ENCODE measurements at places on chromosomes 5 and 9.

- DNase-seq, result no peak
Observed at GRCh38 chr9:78021697-78022096, 9.9 kb downstream of the GNAQ start.

DNA sequence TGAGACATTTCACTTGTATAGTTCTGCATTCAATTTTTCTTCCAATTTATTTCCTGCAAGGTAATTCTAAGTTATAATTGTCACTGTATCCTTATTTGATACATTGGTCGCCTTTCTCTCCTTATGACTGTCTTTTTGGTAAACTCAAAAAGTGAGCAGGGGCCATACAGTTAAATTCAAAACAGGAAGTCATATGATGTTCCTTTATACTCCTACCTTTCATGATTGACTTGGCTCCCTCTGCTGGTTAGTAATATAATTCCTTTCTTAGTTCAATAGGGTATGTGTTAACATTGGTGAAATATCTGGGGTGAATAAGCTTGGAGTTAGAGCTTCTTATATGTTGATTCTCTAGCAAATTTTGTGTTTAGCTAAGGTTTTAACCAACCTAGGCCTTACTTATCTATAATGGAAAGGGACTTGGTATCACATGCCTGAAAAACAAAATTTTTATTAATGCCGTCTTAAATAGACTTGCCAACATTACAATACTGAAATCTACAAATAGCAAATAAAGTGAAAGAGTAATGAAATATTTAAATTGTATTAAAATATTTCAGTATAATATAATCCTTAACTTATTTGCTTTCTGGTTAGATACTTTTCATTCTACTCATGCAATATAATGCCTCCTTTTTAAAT is 6.0 kb upstream of the NIPBL start:
- DNase-seq, result peak; percentile 87

DNA sequence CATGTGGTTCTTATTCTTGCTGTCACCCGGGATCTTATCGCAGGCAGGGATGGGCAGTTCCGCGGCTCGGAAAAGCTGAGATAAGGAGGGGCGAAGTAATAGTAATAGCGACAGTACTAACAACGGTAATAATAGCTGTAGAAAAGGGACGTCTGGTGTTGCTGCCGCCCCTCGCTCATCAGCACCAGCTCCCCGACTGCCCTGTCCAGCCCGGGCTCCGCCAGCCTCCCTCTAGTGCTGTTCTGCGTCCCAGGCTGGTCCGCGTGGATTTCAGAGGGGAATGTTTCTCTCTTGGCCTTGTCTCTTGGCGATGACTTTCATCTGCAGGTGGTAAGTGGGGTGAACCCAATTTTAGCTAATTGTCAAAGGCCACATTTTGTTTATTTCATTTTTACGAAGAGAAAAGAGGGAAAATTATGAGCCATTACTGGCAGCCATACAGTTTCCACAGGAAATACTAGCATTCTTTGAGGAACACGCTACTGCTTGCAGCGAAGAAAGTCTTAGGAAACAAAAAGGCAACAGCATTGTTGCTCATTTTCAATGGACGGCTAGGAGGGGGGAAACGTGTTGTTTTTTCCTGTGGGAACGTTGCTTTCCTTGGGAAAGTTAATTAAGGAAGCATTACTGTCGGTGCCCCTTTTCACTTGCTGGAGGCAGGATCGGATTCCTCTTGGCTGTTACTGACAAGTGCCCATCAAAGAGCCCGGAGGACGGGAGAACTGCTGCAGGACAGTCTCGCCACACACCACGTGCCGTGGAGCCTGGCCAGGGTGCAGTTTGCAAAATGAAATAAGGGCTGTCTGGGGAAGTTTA is 762 bp downstream of the SNCAIP start:
- peak; percentile 61 for DNase-seq

DNA sequence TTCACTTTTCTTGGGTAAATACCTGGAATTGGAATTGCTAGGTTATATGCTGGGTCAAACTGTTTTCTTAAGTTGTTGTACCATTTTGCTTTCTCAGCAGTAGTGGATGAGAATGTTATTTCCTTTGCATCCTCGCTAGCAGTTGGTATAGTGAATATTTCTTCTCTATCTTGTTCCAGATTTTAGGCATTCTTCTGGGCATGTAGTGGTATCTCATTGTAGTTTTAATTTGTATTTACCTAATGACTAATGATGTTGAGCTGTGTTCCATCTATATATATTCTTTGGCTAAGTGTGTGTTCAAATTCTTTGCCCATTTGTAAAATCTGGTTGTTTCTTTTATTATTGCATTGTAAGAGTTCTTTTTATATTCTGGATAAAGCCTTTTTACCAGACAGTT is 333.3 kb downstream of the MAT2B start:
- DNase-seq, result no peak

GRCh38 chr5:87307796-87308423 is 40.2 kb downstream of the RASA1 start:
- DNase-seq, result no peak

- DNase-seq, result no peak
Observed at GRCh38 chr9:114480746-114481435, 24.4 kb downstream of the WHRN start.

DNA sequence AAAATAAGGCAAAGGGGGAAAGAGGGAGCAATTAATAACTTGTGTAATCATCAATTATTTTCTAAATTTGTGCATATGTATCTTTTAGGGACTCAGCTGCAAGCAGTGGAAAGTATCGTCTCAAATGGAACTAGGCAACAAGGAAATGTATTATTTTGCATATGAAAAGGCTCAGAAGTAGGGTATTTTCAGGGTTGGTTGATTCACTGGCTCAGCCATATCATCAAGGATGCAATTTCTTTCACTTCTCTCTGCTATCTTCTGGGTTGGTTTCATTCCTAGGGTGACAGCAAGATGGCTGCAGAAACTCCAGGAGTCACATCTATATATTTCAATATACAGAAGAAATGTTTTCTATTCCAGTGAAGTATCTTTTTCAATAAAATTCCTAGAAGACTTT is 509.8 kb downstream of the DMAC1 start:
- no peak for DNase-seq

DNA sequence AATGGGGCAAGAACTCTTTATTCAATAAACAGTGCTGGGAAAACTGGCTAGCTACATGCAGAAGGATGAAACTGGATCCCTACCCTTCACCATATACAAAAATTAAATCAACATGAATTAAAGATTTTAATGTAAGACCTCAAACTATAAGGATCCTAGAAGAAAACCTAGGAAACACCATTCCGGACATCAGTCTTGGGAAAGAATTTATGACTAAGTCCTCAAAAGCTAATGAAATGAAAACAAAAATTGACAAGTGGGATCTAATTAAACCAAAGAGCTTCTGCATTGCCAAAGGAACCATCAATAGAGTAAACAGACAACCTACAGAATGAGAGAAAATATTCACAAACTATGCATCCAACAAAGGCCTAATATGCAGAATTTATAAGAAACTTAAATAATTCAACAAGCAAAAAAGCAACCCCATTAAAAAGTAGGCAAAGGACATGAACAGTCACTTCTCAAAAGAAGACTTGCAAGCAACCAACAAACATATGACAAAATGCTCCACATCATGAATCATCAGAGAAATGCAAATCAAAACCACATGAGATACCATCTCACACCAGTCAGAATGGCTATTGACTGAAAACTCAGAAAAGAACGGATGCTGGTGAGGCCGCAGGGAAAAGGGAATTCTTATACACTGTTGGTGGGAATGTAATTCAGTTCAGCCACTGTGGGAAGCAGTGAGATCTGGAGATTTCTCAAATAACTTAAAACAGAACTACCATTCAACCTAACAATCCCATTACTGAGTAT is 104.3 kb upstream of the MAP3K1 start:
- no peak for DNase-seq

GRCh38 chr9:115396071-115396529 is 278.1 kb upstream of the TNC start:
- no peak for DNase-seq

DNA sequence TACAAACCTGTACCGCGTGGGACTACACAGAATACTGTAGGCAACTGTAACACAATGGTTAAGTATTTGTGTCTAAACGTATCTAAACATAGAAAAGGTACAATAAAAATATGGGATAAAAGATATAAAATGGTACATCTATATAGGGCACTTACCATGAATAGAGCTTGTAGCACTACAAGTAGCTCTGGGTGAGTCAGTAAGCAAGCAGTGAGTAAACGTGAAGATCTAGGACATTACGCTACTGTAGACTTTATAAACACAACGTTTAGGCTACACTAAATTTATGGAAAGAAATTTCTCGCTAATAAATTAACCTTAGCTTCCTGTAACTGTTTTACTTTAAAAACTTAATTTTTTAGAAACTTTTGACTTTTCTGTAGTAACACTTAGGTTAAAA is 46.5 kb downstream of the MRPS27 start:
- DNase-seq, result no peak

- no peak for DNase-seq
Observed at GRCh38 chr9:93306579-93307091, 122.7 kb downstream of the WNK2 start.

GRCh38 chr9:94948567-94949235 is 222.2 kb downstream of the AOPEP start:
- DNase-seq, result no peak

GRCh38 chr5:80357671-80358070 is 37.9 kb downstream of the SPZ1 start:
- DNase-seq, result no peak
